ENCODE measurements at places on chromosomes 13 and 19. TPM values are rescaled to one million over a fixed set of nuclear protein-coding genes. Genes with fewer than 3 reads are reported as not detected.

GRCh38 chr19:31962561-31962996, 382.8 kb upstream of the ZNF507 start:
- H3K36me3 ChIP-seq = no peaks in the 10 kb centered on the region
- DNase-seq = no peak
- H3K4me1 ChIP-seq = no peaks in the 10 kb centered on the region
- H3K27me3 ChIP-seq = no peaks in the 10 kb centered on the region
- H3K4me3 ChIP-seq = no peak overlapping the region

DNA sequence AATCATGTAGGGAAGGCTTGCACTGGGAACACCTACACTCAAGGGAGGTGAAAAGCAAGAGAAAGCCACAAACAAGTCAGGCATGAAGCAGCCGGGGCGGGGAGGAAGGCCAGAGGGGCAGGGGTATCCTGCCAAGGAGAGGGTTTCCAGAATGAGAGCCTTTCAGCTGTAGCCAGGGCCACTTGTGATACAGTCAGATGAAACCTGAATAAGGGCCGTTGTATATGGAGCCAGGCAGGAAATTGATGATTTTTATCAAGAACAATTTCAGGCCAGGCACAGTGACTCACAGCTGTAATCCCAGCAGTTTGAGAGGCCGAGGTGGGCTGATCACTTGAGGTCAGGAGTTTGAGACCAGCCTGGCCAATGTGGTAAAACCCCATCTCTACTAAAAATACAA, 4.4 kb downstream of the TRPM4 start:
- peaks cover 26% of the 10 kb centered on the region for H3K27me3 ChIP-seq
- H3K27ac ChIP-seq = no peak overlapping the region
- DNase-seq = no peak
- peaks cover 7% of the 10 kb centered on the region for H3K4me1 ChIP-seq

- no peaks in the 10 kb centered on the region for H3K27me3 ChIP-seq
- H3K36me3 ChIP-seq = no peaks in the 10 kb centered on the region
- no peak overlapping the region for H3K27ac ChIP-seq
- DNase-seq = no peak
- H3K4me1 ChIP-seq = no peaks in the 10 kb centered on the region
Observed at GRCh38 chr19:44789943-44790483, 12.3 kb downstream of the CBLC start.

DNA sequence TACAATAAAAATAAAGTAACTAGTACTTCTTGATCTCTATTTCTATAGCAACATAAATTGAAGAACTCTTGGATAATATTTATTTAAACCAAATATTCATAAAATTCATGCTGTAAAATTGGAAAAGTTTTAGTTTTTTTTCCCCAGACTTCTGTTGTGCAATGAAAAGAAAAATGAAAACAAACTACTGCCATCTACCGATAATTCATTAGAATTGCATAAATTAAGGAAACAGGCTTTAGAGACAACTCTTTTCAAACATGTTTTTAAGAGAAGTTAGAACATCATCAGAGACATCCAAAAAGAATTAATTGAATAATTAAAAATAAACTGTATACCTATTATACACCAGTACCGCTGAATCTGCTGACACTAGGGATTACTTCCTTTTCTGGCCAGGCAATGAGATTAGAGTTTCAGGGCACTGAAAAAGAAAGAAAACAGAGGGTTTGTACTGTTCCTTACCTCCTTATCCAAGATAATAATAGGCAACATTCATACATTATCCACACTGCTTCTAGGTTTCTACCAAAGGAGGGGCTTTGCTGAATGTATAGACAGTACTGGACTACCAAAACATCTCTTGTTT, 4.9 kb downstream of the CCDC122 start:
- DNase-seq = no peak
- no peak overlapping the region for H3K27ac ChIP-seq
- no peaks in the 10 kb centered on the region for H3K36me3 ChIP-seq
- no peak overlapping the region for H3K4me3 ChIP-seq
- H3K27me3 ChIP-seq = peaks cover 9% of the 10 kb centered on the region

The CAPN12 gene
- total RNA-seq = 2.5 TPM

GRCh38 chr13:77919921-77920294, 1.3 kb upstream of the EDNRB start:
- peaks cover 8% of the 10 kb centered on the region for H3K4me1 ChIP-seq
- H3K27me3 ChIP-seq = peaks cover 7% of the 10 kb centered on the region

DNA sequence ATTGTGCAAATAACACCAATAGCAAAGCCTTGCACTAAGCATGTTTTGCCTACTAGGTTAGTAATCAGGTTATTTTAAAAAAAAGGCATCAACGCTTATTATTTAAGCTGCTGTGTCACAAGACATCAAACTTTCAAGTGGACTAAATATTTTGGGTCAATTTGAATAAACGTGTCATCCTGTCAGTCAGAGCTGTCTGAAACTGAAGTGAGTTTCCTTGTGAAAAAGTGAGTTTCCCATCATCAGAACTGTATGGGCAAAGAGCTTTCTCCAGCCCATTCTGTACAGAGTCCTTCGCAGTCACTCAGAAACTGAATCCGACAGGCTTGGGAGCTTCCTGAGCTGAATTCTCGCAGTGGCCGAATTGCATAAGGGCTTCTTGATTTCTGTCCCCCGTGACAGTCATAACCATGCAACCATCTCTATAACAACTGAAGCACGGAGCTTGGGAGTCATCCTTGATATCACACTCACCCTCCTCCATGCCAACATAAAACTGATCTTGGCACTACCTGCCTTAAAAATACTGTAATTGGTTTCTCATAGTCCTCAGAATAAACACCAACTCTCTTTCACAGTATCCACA, 139.8 kb downstream of the MIPEP start:
- peaks cover 33% of the 10 kb centered on the region for H3K4me1 ChIP-seq
- no peak for DNase-seq
- H3K27me3 ChIP-seq = peaks cover 6% of the 10 kb centered on the region
- H3K27ac ChIP-seq = no peak overlapping the region
- no peak overlapping the region for H3K4me3 ChIP-seq
- peaks cover 2% of the 10 kb centered on the region for H3K36me3 ChIP-seq

The ANKRD10 gene
- 163 TPM for total RNA-seq

DNA sequence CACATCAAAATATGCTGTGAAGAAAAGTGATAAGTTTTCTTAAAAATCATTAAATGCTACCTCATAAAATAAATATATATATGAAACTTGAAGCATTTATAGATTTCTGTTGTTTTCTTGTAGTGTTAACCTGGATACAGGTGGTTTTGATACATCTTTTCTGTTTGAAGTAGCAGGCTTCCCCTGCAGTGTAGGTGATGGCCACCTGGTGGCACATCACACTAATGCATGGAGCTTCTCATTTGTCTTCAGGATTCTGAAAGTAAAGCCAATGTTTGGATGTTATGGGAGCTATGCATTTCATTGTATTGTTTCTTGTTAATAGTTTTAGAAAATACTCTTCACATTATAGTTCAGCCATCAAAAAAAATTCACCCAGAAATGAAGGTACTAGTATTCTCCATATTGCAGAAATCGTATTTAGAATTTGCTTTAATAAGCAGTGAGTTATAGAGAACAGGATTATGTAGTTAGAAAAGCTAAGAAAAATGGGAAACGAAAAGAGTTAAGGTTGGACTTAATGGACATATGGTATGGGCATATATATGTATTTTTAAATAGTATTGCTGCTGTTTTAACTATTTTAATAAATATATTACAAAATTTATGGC, 18.7 kb downstream of the GPR180 start:
- H3K27ac ChIP-seq = no peak overlapping the region
- no peaks in the 10 kb centered on the region for H3K27me3 ChIP-seq
- H3K4me3 ChIP-seq = no peak overlapping the region
- peaks cover 20% of the 10 kb centered on the region for H3K36me3 ChIP-seq
- H3K4me1 ChIP-seq = peaks cover 21% of the 10 kb centered on the region

The CRX gene
- total RNA-seq = not detected

The MBD3L3 gene
- total RNA-seq = not detected

The S1PR2 gene
- total RNA-seq = 16.0 TPM

- peaks cover 9% of the 10 kb centered on the region for H3K4me1 ChIP-seq
- peak overlapping the region; percentile 97 for H3K4me3 ChIP-seq
- H3K27ac ChIP-seq = peak overlapping the region; percentile 96
- H3K27me3 ChIP-seq = no peaks in the 10 kb centered on the region
- peaks cover 37% of the 10 kb centered on the region for H3K36me3 ChIP-seq
Observed at GRCh38 chr19:23394511-23394910, 760 bp downstream of the ZNF91 start.

GRCh38 chr19:27935669-27936068, 1277.3 kb downstream of the UQCRFS1 start:
- H3K36me3 ChIP-seq = no peaks in the 10 kb centered on the region
- H3K27me3 ChIP-seq = no peaks in the 10 kb centered on the region
- no peak for DNase-seq
- no peak overlapping the region for H3K4me3 ChIP-seq
- no peaks in the 10 kb centered on the region for H3K4me1 ChIP-seq

DNA sequence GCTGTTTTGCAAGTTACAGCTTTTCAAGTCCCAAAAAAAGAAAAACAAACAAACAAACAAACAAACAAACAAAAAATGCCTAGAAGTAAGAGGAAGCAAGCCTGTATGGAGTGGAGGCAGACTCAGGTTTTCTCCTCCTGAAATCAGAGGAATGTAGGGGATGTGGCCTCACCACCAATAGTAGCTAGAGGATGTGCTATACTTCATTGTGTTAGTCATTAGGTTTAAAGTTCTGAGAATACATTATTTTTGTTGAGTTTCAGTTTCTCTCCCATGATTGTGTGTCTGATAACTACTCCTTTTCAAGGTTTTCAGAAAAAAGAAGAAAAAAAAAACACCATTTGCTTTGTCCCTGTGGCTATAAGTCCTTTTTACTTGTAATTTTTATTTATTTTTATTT, 524.5 kb downstream of the GPC6 start:
- H3K36me3 ChIP-seq = no peaks in the 10 kb centered on the region
- H3K27me3 ChIP-seq = no peaks in the 10 kb centered on the region
- H3K4me3 ChIP-seq = no peak overlapping the region
- H3K27ac ChIP-seq = no peak overlapping the region
- DNase-seq = no peak

DNA sequence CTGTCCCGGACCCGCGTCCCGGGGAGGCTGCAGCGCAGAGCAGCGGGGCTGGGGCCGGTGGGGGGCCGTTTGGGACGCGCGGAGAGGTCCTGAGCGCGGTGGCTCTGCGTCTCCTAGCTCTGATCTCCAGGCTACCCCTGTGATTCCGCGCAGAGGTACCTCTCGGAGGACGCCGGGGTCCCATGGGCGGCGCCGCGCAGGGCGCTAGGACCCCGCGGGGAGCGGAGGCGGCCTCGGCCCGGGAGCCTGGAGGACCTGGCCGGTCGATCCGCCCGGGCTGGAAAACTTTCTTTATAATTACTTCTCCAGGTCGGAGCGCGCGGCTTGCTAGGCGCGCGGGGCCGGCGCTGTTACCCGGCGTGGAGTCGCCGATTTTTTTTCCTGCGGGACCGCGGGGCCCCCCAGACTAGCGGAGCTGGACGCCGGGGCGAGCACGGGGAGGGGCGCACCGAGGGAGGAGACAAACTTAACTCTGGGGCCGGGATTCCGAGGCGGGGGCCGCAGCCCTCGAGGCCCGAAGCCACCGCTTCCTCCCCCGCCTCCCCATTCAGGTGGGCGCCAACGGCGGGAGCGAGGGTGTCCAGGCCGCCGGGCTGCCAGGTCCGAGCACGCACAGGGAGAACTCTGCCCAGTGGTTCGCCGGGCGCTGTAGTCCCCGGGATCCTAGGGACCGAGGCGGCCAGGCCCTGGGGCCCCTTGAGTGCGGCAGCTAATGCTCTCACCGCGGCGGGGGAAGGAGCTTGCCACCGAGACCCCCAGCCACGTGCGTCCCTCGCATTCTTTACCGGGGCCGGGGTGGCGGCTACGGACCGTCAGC, 848 bp upstream of the CEBPA start:
- H3K27ac ChIP-seq = no peak overlapping the region
- H3K27me3 ChIP-seq = peaks cover 43% of the 10 kb centered on the region
- H3K4me1 ChIP-seq = no peaks in the 10 kb centered on the region

- H3K27ac ChIP-seq = no peak overlapping the region
- H3K4me3 ChIP-seq = no peak overlapping the region
- H3K27me3 ChIP-seq = no peaks in the 10 kb centered on the region
- peaks cover 10% of the 10 kb centered on the region for H3K4me1 ChIP-seq
- DNase-seq = no peak
Observed at GRCh38 chr19:40739030-40739839, 11.0 kb downstream of the ACTMAP start.

The SSC5D gene
- 0.24 TPM for total RNA-seq

DNA sequence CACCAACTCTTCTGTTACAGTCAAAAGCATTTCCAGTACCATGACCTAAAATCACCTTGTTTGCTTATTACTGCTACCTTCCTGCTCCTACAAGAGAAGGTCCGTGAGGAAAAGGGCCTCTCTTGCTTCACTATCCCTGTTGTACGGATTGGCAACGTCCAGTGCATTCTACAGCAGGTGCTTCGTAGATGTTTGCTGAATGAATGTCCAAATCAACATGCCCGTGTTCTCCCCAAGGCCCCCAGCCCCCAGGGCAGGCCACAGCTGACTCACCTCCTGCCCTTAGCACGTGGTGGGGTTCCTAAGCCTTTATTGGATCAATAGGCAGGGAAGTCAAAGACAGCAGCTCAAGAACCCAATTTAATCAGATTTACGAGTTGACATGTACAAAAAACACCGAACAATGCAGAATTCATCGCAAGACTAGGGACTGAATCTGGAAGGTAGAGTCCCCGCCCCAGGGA, 5.5 kb upstream of the NAPA start:
- no peak for DNase-seq
- H3K27me3 ChIP-seq = peaks cover 9% of the 10 kb centered on the region
- no peaks in the 10 kb centered on the region for H3K36me3 ChIP-seq
- no peak overlapping the region for H3K27ac ChIP-seq
- no peak overlapping the region for H3K4me3 ChIP-seq
- H3K4me1 ChIP-seq = peaks cover 36% of the 10 kb centered on the region

The CYP4F8 gene
- total RNA-seq = not detected

The LILRA1 gene
- total RNA-seq = not detected

DNA sequence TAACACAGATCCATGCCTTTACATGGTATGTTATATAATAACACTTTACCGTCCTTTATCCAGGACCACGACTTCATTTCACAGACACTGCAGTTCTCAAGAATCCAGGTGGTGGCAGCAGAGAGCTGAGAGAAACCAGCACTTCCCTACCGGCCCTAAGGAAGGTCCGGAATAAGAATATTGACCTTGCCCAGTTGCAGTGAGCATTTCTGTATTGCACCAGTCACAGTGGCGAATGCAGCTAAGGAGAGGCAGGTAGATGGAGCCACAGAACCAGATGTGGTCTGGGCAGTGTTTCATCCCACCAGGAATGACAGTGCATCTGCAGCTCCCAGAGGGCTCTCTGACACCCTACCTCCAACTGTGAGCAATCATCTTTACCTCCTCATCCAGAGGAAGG, 44.6 kb downstream of the ZNF787 start:
- H3K4me3 ChIP-seq = no peak overlapping the region
- no peak overlapping the region for H3K27ac ChIP-seq
- no peak for DNase-seq
- H3K36me3 ChIP-seq = no peaks in the 10 kb centered on the region
- peaks cover 9% of the 10 kb centered on the region for H3K4me1 ChIP-seq

GRCh38 chr13:99063952-99064351, 86.1 kb upstream of the DOCK9 start:
- H3K4me1 ChIP-seq = peaks cover 74% of the 10 kb centered on the region
- peaks cover 35% of the 10 kb centered on the region for H3K36me3 ChIP-seq
- DNase-seq = no peak
- no peak overlapping the region for H3K4me3 ChIP-seq
